ENCODE measurements at places on chromosomes 6 and 20. TPM values are rescaled to one million over a fixed set of nuclear protein-coding genes. Genes with fewer than 3 reads are reported as not detected.

BTNL2 gene
- not detected for total RNA-seq

GCM1 gene
- total RNA-seq: not detected

TMEM200A gene
- 49.2 TPM for total RNA-seq

DNA sequence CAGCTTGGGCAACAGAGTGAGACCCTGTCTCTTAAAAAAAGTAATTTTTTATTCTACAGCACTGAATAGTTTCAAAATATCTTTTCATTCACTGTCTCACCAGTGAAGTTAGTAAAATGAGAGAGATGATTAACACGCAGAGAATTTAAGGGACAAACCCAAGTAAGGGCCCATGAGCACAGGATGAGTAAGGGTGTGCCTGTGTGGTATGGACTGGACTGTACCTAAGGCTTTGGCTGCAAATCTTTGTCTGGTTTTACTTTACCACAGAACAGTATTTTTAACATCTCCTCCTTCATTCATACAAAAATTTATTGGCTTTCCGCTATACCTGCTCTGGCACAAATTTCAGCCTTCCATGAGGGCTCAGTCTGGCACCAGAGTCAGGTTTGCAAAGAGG lies 433.3 kb downstream of the UTRN start:
- H3K4me1 ChIP-seq: peaks cover 29% of the 10 kb centered on the region
- no peak for DNase-seq
- no peak overlapping the region for H3K27ac ChIP-seq
- H3K27me3 ChIP-seq: no peaks in the 10 kb centered on the region

- DNase-seq: no peak
- H3K4me3 ChIP-seq: no peak overlapping the region
- H3K4me1 ChIP-seq: peaks cover 15% of the 10 kb centered on the region
- no peaks in the 10 kb centered on the region for H3K36me3 ChIP-seq
- no peak overlapping the region for H3K27ac ChIP-seq
Observed at GRCh38 chr20:59836767-59837166, 96.7 kb downstream of the SYCP2 start.

- H3K4me3 ChIP-seq: no peak overlapping the region
- H3K27ac ChIP-seq: no peak overlapping the region
- H3K27me3 ChIP-seq: no peaks in the 10 kb centered on the region
- peaks cover 5% of the 10 kb centered on the region for H3K4me1 ChIP-seq
Observed at GRCh38 chr20:8525017-8525343, 392.9 kb downstream of the PLCB1 start.

- no peak overlapping the region for H3K27ac ChIP-seq
- no peaks in the 10 kb centered on the region for H3K27me3 ChIP-seq
Observed at GRCh38 chr6:111307275-111307858, 175.7 kb downstream of the REV3L start.

Data from osteoblast (primary cell).